ENCODE measurements at places on chromosomes 3 and 15.
A peak's percentile ranks its signal among the peaks of the same experiment; 100 is the strongest.

DNA sequence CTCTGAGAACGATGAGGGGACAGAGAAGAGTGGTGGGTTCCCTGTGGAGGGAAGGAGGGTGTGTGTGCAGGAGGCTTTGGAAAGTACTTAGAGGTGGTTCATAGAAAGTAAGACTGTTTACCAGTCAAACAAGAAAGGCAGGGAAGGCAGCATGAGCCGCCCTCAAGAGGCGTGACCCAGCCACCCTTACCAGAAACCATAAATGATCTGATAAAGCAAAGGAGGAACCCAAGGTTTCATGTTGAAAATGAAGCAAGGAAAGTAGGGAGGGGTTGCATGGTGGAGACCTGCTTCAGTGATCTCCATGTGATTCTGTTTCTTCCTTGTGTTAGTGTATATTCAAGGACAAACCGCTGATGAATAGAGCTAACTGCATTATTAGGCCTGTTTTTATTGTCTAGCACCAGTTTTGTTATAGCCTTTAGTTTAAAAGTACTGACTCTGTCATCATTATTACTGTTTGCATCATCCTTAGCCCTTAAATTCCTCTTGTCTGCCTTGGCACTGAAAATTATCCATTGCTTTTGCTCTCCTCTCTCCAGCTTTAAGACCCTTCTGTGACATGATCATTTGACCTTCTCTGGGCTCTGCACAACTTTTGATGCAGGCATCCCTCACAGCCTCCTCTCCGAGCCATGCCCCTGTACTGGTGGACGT is 96.1 kb downstream of the STAC start:
- no peak for DNase-seq

GRCh38 chr15:90780916-90781315 is 63.8 kb downstream of the BLM start:
- peak; percentile 39 for DNase-seq

DNA sequence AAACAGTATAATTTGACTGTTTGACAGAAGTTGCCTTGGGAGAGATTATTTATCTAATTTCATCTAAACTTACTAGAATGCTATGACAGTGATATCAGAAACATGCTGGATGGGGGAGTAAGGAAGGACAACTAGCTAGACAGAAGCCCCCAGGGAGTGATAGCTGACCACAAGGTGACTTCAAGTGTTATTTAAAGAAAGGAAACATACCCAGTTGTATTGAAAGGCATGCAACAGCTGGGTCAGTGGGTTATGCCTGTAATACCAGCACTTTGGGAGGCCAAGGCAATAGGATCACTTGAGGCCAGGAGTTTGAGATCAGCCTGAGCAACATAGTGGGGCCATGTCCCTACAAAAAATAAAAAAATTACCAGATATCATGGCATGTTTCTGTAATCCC is 69.6 kb downstream of the SLC49A4 start:
- DNase-seq = no peak

DNA sequence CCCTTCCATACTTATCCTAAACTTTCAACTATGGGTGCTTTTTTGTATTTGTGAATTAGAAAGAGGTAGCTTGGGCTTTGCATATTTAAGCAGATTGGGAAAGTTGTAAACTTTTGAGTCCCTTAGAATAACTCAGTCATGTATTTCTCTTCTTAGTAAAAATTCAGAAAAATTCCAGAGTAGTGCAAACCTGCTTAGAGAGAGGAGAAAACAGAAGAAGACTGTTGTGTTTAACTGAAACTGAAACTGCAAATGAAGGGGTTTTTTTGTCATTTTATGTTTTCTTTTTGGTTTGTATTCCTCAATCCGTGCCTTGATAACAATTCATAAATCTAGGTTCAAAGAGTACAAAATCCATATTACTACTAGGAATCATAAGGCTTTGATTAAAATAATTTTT is 31.3 kb downstream of the CD200 start:
- DNase-seq = no peak

DNA sequence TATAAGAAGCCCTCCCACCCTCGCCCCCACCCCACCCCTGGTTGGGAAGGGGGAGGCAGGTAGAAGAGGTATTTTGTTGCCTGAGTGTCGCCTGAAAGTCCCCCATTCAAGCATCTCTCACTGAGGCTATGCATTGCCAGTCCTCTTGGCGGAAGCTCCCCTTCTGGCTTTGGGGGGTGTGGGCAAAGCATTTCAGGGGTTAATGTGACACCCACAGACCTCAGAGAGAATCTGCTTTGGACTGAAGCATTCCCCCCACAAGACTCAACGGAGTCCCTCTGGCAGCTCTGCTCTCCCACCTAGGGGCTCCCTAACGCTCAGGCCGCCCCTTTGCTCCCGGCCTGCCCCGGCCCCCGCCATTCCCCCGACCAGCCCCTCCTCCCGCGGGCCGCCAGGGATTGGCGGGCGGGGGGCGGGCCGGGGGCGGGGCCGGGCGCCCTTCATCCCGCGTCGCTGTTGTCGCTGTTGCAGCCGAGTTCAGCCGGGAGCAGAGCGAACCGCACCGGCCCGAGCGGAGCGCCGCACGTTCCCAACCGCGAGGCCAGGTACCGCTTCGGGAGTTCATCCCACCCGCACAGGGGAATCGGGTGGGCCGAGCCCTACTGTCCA is at the start of gene SLC38A3:
SLC38A3 (plus strand) TSS at position 468 of the 609 bp plus-strand sequence. CDS start 8,929 bp downstream, outside the sequence.
- DNase-seq = no peak

DNA sequence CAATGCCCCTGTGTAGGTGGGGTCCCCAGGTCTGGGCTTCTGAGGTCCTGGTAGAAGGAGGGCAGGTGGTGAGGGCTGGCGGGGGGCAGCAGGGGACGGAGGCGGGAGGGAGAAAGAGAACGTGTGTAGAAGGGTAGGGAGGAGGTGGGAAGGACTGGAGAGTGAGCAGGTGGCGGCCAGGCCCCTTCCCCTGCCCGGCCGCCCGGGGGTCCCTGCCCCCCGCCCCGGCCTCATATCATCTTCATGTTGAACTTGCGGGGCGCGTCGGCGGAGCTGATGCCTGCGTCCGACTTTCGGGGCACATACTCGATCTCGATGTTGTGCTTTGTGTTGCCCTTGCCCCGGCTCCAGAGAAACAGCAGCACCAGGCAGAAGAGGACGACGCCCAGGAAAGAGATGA is 18.9 kb downstream of the LINGO1 start:
- no peak for DNase-seq
